ENCODE measurements at places on chromosomes 11 and 22.

DNA sequence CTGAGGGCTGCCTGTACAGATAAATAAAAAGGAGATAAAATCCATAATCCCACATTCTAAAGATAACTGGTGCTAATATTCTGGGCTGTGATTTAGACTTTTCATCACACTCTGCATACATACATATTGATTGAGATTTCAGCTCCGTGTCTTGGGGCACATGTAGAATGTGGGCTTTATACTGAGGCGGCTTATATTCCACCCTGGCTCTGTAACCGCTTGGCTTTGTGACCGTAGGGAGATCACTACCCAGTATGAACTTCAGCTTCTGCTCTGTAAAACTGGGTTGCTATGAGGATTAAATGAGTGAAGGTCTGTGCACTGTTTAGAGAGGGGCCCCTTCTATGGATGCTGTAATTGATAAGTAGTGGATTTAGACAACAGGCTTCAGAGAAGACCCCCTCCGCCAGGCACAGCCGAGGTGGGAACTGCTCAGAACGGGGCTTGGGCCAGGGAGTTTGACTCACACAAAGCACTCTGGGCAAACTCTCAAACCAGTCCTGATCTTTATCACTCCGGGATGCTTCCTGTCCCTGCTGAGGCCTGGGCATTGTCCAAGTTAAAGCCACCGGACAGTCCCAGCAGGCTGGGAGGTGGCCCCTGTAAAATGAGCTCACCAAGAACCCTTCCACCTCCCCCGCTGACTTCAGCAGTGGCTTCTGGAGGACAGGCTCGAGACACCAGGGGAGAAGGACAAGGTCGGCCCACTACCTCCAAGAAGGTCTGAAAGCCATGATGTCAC lies 17.2 kb downstream of the KIAA1671 start:
- no peak for DNase-seq

- DNase-seq = no peak
Observed at GRCh38 chr11:42055606-42056005, 596.2 kb upstream of the LRRC4C start.

DNA sequence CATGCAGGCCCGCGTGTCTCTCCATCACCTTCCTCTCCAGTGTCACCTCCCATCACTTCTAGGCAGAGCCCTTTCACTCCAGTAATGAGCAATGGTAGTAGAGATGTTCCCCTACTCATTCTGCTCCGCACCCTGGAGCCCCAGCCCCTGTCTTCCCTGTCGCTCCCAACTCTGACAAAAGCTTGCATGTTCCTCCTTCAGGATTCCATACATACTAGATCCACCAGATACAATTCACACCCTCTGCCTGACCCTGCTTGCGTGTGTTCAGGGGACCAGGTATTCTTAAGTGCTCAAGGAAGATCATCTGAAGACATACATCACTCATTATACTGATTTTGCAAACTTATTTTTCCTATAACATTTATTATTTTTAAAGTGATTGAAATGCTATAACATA lies 222.7 kb downstream of the SNX19 start:
- no peak for DNase-seq

DNA sequence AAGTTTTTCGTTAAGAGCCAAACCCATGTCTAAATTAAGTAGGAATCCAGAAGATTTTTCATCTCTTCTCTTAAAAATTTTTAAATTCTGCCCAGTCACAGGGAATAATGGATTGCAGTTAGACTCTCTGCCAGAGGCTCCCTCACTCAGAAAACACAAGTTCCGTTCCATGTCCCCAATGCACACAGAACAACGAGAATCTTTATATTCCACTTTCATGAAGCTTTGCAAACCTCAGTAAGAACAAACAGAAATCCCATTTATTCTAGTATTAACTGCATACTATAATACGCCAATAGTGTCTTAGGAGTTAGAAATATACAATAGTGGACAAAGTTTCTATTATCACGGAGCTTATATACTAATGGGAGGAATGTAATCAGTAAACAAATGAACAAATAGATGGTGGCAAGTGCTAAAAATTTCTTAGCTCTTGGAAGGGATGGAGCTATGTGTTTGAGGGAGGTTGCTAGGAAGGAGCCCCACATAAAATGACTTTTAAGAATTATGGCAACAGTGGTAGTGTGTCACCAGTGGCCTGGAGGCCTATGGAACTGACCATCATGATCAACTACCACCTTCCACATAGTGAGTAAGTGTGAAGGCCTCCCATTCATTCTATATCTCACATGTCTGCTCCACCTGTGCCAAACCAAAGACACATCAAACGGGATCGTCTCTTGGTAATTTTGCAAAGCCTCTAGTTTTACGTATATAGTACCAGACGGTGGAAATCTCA lies 24.9 kb downstream of the PICALM start:
- no peak for DNase-seq

GRCh38 chr11:2393941-2394817 lies 6.4 kb upstream of the TSSC4 start:
- DNase-seq = no peak

DNA sequence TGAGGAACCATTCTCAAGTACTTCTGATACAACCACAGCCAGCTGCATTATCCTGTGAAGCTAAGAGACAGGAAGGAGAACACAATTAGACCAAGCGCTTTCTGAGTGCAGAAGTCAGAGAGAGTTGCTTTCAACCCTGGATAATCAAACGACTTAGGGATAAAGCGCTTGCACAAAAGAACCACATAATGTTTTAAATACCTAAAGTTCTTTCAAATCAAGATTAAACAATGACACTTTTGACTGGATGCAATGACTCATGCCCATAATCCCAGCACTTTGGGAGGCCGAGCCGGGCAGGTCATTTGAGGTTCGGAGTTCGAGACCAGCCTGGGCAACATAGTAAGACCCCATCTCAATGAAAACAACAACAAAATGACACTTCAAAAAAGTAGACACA lies 145.1 kb downstream of the SWAP70 start:
- DNase-seq = no peak

All from stimulated activated CD8-positive, alpha-beta memory T cell treated with anti-CD3 and anti-CD28 coated beads, Interleukin-4, amount 100 ng/mL, for 4 hours (primary cell).